ENCODE measurements at places on chromosomes 11 and 22.
A peak's percentile ranks its signal among the peaks of the same experiment; 100 is the strongest.

- no peak for DNase-seq
Measured at GRCh38 chr11:116221351-116221750, 551.4 kb downstream of the BUD13 start.

DNA sequence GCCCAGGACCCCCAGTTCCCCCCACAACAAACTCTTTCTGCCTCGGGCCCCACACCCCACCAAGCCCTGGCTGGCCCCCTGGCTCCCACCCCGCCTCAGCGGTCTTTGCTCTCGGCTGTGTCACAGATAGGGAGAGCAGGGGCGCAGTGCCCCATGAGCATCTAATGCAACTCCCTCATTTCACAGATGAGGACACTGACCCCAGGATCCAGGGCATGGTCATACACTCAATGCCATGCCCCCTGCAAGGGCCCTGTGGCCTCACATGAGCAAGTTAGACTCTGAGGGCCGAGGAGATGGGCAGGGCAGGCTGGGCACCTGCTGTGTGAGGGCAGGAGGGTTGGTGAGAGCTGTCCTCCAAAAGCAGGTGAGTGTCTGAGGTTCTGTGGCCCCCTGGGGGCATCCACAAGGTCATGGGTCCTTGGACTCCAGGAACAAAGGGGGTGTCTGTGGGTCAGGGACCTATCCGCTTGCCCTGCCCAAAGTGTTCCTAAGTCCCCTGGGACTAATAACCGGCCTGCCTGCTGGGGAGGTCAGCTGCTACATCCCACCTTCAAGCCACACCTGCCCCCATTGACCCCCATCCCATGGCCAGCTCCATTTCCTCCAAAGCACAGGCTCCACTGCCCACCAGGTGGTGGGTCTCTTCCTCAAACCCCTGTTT lies 2.5 kb downstream of the MIF start:
- no peak for DNase-seq

- DNase-seq = no peak
Measured at GRCh38 chr11:86360775-86361395, 13.8 kb upstream of the CCDC81 start.

DNA sequence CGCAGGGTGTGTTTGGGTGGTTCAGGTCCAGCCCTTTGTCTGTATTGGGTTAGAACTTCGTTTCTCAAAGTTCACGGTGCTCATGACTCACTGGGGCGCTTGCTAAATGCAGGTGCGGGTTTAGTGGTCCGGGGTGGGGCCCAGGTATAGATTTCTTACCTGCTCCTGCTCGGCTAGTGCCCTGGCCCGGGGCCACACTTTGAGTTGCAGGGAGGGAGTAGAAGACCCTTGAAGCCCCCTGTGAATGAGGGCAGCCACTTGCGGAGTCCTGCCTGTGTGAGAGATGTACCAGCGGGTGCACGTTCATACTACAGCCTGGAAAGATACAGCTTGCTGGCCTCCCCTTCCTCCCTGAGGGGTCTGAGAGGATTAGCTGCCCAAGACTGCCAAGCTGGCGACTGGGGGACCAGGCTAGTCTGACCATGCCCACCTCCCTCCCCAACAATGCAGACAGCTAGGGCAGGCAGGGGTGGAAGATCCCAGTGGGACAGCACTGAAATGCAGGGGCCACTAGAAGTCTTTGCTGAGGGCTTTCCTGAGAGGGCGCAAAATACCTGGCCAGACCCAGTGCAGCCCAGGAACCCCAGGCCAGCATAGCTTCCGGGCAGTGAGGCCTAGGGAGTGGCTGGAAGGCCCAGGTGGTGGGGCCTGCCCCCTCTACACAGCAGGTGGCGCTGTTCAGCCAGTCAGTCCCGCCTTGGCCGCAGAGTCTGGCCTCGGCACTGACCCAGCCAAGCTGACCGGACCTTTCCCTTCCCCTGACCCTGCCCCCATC lies 5.1 kb upstream of the MYRF start:
- DNase-seq = no peak

DNA sequence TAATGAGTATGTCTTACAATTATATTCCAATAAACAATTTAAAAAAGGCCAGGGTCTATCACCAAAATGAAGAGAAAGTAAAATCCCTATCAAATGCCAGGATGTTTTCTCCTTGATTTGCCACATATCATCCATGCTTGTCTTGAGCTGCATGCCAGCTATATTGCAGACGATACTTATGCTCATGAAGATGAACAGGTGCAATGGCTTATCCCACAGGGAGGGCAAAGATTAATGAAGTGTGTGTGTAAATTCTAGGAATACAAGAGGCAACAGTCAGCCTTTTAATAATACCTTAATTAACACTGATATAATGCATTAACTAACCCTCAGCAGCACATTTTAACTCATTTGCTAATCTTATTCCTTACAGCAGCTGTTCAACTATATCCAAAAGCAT lies 850.5 kb downstream of the KCNA4 start:
- no peak for DNase-seq

- no peak for DNase-seq
Measured at GRCh38 chr11:65653229-65654225, 9.2 kb downstream of the RELA start.

GRCh38 chr11:69645801-69646492 lies 5.0 kb downstream of the CCND1 start:
- DNase-seq = no peak

GRCh38 chr11:47499161-47499560 lies 50.2 kb upstream of the RAPSN start:
- no peak for DNase-seq

DNA sequence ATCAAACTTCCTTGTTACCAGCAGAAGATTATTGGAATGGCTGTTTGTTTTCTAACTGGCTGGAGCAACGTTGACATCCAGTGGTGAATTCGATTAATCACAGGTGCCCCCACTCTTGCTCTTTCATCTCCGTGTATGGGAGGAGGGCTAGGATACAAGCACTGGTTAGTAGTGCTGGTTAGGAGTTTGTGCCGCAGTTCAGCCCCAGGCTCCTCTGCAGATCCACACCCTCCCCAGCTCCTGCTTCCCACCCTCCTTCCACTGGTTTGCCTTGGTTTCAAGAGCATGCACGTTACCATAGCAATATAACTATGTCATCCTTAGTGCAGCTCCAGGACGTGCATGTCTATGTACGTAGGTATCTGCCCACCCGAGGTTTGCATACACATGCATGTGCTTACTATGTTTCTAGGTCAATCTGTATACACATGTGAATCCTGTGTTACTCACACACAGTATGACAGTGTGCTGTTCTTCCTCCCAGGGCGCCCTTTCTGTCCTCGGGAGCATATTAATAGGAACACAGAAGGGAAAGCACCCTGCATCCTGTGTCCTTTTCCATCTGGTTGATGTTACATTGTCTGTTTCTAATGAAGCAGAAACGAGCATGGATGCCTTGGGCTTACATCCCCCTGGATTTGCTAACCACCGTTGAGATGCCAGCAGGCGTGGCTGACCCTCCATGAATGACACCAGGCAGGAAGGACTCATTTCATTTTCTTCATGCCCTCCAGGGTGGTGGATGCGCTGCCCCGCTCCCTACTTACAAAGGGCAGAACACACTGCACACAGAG lies 539.3 kb downstream of the OPCML start:
- no peak for DNase-seq

DNA sequence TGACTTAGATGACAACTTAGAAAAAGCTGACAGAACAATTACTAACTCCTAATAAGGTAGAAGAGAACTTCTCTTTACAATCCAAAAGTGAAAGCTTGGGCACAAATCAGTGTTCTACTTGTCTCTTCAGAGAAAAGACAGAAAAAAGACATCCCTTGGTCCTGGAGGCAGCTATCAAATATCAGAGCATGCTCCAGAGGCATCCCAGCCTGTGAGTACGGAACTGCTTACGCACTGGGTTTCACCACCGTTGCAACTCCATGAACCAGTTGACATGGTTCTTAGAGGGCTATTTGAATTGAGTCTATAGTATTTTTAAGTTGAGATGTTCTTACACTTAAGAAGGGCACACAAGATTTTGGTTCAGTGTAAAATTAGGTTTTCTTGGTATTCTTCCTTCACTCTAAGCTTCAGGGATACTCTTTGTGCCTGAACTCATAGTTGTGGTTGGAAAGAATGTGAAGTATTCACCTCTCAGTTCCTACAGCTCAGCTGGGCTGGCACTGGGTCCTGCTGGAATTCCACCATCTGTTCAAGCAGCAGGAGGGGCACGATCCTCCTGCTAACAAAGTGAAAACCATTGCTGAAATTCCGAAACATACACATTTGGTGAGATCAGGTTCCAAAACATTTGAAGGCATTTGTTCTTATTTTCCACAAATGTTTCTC lies 6.3 kb downstream of the AKIP1 start:
- DNase-seq = peak; percentile 70

- DNase-seq = no peak
Measured at GRCh38 chr11:6745465-6746015, 26.2 kb downstream of the OR2AG2 start.

DNA sequence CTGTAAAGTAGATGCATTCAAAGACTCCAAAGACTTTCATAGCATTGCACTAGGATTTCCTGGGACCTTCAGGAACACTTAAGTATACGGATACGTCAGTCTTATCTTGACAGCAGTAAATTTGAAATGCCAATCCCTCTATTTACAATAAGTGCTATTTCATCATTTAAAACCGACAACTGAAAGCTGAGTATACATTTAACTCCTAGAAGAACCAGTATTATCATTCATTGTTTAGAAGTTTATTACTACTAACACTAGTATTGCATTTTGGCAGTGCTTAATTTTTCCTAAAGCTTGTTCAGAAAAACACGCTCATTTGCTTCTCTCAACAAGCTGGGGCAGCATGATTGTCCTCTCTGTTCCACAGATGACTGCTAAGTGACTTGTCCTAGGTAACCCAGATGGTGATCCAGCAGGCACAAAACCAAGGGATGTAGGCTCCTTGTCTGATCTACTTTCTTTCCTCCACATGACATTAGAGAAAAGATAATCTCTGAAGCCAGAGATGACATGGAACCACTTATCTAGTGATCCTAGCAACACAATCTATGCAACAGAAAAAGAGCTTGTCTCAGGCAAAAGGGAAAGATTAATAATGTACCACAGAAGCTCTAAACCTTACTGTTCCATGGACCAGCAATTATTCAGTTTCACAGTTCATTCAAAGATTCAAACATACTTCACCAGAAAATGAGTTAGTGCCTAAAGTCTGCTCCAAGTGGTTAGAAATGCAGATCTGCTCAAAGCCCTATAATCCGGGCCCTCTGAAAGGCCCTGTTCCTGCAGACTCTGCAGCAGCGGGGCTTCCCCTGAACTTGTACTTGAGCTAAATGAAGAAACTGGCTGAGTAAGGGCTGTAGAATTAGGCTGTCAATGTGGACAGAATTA lies 5.2 kb downstream of the MAML2 start:
- no peak for DNase-seq

DNA sequence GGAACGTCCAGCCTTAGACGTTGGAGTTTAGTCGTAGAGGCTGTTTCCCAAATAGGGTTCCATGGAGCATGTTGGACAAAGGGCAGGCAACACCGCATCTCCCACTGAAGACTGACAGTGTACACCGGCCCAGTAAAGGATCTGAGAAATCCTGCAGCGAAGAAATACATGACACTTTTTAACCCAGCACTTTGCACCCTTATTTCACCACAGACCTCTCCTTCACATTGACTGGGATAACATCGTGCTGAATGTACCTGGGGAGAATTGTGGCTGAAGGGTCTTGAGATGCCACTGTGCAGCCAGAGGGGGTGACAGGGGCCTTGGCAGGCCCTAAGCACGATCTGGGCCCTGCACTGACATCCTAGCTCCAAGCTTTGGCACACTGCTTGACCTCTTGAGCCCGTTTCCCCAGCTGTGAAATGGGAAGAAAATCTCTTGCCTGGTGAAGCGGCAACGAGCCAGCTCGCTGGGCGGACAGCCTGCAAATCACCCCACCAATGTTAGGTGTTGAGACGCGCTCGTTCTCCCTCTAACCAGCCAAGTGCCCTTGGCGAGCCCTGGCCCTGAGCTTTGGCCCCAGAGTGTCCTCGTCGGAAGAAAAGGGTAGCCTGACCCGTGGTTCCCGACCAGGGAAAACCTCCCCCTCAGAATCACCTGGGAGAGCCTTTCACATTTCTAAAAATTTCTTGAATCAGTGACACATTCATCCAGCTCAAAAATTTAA lies 13.4 kb downstream of the CD5 start:
- DNase-seq = no peak

DNA sequence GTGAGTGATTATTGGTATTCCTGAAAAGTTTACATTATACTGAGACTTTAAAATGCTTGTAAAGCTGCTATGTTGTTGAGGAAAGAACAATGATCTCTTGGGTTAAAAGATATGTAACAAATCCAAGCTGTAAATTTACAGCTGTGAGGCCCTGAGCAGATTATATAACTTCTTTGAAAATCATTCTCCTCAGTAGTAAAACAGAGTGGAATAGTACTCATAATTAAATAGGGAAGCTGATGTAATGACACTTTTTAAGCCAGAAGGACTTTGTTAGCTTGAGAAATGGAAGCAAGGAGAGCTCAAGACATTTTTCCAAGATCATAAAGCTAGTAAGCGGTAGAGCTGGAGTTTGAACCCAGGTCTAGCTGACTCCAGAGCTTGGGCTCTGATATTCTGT lies 363.9 kb downstream of the TMEM135 start:
- no peak for DNase-seq

Data from brain pericyte (primary cell).